ENCODE measurements at places on chromosomes 5 and 9.

DNA sequence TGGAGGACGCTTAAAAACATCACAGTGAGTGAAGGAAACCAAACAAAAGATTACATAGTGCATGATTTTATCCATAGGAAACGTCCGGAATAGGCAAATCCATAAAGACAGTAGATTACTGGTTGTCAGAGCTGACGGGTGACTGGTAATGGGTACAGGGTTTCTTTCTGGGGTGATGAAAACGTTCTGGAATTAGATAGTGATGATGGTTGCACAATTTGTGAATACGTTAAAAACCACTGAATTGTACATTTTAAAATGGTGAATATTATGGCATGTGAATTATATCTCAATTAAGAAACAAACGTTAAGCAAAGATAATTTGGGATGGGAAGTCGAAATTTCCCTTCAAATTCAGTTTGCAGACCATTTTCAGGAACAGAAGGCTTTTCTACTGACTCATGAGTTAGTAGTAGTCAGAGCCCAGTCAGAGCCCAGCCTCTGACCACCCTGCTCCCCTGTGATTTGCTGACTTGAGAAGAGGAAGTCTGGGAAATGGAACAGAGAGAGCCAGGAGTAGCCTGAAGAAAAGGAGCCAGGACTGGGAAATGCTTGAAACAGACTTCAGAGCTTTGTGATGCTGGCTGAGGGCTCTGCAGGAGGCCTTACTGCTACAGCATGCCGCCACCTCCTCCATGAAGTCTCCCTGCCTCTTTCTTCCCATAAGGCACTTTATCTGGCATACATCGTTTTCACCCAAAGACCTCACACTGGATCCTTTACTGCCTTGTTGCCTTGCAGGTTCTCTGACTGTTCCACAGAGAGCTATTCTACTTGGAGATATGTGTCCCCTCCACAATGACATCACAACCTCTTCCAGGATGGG, 46.4 kb upstream of the CTNNA1 start:
- DNase-seq: no peak

DNA sequence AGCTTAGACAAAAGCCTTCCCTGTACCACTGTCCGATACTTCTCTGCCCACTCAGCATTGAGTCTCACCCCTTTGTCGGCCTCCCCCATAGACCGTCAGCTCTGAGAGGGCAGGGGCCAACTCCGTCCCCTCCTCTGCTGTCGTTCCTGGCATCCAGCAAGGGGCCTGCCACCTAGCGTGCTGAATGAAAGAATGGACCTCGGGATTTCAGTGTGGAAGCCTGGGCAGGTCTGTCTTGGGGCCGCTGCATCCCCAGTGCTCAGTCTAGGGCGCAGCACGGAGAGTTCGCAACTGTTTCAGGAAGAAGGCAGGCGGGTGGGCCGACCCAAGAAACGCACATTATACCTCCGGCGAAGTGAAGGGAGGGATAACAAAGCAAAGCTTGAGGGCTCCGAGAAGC, 1.5 kb upstream of the TOR1B start:
- DNase-seq: no peak

GRCh38 chr9:104858271-104858670, 69.7 kb downstream of the ABCA1 start:
- DNase-seq: no peak

- DNase-seq: no peak
These were observed 50.2 kb downstream of the C9orf50 start for GRCh38 chr9:129570450-129571297.
